ENCODE measurements at places on chromosomes 2 and 18.

GRCh38 chr18:9683418-9684396, 24.4 kb upstream of the RAB31 start:
- DNase-seq, result peak; percentile 78

GRCh38 chr2:2777213-2777612, 446.1 kb upstream of the MYT1L start:
- no peak for DNase-seq

GRCh38 chr2:72271766-72272641, 124.3 kb upstream of the CYP26B1 start:
- no peak for DNase-seq

GRCh38 chr2:236293241-236293810, 29.1 kb upstream of the ASB18 start:
- no peak for DNase-seq

DNA sequence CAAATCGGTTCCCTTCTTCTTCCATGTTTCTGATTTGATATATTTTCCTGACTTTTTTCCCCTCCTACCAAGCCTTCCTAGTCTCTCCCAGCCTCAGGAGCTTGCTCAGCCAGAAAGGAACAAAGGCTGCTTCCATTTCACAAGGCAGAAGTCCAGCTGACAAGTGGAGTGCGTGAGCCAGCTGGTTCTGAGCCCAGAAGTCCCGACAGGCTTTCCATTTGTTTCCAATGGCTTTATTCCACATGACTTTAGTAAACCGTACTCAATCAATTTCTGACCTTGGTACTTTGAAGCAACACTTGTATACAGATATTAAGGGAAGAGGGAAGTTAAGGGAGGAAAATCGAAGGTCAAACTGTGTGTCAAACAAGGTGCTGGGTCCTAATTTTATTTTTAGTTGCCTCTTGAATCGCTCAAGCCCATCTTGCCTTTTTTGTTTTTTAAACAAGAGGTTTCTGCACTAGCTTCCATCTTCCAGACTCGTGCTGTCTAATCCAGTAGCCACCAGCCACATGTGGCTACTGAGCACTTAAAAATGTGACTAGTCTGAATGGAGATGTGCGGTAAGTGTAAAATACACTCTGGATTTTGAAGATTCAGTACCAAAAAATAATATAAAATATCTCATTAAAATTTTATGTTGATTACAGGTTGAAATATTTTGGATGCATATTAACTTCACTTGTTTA, 36.2 kb downstream of the WIPF1 start:
- no peak for DNase-seq

- no peak for DNase-seq
These were observed 75.6 kb downstream of the TPO start for GRCh38 chr2:1488851-1489250.

DNA sequence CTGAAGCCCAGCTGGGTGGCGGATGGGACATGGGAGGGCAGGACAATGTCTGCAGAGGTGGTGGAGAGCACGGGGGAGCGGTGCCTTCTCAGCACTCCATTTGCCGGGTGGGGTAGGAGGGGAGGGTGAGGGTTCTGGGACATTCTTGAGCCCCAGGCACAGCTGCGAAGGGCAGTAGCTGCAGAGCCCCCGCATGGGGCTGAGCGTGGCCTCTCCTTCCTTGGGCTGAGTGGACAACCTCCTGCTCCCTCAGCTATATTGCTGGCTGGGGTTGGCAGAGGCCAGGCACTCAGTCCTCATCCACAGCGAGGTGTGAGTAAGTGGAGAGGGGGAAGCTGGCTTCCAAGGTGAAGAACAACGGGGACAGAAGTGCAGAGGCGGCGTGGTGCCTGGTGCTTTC, 50.1 kb downstream of the RHOB start:
- DNase-seq, result no peak

DNA sequence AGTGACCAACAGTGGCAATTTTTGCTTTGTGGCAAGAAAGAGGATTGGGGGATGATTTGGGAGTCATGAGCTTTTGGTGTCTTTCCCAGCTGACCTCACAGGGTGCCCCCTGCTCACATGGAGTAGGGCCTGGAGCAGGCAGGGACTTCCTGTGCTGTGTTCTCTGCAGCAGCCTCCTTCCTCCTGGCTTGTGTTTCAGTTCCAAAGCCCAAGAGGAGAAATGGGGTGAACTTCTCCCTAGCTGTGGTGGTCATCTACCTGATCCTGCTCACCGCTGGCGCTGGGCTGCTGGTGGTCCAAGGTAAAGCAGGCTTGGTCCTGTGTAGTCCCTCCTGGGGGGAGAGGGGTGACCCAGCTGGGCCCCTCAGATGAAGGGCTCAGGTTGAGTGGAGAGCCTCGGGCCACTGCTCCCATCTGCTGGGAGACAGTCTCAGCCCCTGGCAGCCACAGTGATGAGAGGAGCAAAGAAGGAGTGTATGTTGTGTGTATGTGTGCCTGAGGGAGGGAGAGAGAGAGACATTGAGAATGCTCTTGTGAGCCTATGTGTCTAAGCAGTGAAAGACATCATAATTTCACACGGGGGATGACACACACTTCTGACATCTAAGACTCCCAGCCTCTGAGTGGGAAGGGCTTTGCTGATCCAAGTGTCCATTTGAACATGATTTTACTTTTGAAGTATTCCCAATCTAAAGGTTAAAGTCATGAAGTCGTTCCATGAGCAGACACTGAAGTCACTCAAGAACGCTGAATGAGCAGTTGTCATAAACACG, 27.2 kb downstream of the MARCO start:
- peak; percentile 78 for DNase-seq

- no peak for DNase-seq
These were observed 18.1 kb upstream of the RASGRP3 start for GRCh38 chr2:33458248-33458819.

DNA sequence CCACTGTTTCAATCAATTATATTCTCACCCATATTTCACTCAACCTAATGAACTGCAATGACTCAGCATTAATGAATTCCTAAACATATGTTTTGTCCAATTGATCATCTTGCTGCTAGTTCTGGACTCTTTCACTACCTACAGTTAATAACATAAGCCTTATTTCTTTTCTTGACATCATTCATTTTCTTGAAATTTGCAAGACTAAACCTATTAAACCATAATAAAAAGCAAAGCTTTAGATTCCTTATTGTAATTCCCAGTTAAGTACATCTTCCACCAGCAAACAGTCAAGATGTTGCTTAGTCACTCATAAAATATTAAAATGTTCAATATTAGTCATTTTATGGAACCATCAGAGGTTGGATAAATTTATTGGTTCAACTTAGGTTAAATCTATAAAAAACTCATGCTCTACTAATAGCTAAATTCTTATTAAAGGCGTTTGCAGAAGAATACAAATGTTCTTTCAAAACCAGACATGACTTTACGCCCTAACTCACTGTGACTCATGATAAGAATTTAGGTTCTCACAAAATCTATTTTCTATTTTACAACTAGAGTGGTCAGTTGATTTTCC, 599.4 kb downstream of the RNF144A start:
- DNase-seq, result no peak

- no peak for DNase-seq
These were observed 98.9 kb downstream of the MYT1L start for GRCh38 chr2:2232167-2232566.

DNA sequence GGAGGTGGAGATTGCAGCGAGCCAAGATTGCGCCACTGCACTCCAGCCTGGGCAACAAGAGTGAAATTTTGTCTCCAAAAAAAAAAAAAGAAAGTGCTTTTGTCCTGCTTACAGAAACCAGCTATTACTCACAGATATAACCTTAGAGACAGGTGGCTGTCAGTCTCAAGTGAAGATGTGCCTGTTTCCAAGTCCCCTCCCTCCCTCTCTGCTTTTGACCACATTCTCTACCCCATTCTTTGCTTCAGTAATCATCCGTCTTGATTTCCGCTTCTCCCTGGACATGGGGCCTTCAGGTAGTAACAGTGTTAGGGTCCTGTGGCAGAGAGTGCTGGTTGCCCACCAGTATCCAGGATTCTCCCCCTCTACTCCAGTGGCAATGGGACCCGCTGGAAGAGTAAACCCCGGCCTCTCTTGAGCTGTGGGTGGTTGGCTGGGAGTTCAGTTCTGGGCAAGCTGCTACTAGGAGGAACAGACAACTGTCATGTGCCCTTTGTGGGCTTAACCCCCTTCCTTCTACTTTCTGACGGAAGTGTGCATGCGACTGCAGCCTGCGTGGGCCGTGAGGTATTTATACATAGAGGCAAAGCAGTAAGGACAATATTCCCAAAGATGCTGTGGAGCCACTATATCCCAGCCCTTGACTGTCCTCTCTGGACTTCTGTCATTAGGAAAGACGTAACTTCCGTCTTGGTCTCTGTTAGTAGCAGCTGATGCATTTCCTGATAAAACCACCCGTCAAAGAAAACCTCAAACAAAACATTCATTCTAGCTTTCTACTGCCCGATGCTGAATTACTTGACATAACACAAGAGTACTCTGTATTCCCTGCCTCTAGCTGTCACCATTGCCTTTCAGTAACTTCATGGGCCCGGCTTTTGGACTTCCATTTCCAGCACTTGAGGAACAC, 17.8 kb downstream of the PDCL3 start:
- DNase-seq, result peak; percentile 57

DNA sequence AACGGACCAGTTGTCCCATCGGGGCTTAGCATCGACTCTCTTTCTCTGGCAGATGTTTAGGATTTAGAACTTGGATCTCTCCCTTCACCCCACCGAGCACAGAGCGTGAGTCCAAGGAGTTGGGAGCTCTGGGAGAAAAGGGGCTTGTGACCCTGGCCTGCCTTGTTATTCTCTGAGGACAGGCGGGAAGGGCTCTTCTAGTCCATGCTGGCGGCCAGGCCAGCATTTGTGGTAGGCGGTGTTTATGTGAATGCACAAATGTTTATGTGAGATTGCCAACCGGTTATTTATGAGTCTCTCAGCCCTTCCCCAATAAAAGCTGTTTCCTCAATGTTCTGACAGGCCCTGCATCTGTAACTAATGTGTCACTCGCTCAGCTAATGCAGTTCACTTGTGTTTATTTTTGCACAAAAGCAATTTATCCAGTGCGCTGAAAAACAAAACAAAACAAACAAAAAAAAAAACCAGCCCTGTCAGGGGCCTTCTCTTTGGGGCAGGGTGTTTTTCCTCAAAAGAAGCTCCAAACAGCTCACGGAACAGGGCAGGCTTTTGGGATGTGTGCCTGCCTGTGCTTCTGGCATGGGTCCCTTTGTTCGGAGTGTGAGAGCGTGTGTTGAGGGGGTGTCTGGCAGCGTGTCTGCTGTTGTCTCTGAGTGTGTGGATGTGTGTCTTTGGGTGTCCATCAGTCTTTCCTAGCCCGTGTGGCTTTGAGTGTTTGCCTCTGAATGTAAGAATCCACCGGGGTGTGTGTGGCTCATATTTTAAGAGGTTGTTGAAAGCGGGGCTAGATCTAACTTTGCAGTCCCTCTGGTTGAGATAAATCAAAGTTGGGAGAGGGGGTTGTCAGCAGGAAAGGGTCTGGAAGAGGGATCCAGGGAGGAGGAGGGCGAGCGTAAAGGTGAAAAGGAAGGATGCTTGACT, 52.8 kb upstream of the HAAO start:
- no peak for DNase-seq

- DNase-seq, result peak; percentile 94
These were observed 45.8 kb upstream of the RBM44 start for GRCh38 chr2:237752761-237753165.

DNA sequence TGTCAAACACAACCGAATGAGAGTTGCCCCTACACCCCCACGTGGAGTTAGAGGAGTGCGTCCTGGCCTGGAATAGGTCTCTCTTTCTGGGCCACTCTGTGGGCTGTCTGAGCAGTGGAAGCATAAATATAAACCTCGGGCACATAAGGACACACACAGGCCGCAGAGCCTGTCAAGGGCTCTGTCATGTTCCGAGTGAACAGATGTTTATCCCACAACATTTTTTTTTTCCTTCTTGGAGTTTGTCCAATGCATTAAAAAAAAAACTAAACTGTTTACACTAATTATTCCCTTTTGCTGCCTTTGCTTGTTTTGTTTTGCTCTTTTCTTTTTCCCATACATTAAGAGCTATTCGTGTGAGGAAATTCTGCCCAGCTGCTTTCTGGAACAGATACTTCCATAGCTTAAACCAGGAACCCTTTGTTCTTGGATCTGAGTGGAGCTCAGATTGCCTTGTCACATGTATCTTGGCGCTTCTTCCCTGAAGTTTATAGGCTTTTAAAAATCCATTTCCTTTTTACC, 228.3 kb upstream of the FOSL2 start:
- no peak for DNase-seq

DNA sequence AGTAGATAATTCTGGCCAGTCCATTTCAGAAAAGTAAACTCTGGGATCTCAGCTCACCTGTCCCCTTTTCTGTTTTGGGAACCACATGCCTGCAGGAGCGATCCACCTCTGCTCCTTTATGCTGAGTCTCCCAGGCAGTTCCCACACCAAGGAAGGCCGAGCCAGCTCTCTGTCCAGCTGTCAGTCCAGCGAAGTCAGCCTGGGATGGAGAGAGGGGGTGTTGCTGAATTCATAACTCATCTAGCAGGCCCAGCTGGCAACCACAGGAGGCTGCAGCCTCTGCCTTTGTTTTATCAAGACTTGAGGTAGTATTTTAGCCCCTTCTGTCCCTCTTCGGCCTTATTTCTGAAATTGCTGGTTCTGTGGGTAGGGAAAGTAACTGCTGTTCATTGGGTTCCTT, 209.9 kb downstream of the ARL4C start:
- no peak for DNase-seq

DNA sequence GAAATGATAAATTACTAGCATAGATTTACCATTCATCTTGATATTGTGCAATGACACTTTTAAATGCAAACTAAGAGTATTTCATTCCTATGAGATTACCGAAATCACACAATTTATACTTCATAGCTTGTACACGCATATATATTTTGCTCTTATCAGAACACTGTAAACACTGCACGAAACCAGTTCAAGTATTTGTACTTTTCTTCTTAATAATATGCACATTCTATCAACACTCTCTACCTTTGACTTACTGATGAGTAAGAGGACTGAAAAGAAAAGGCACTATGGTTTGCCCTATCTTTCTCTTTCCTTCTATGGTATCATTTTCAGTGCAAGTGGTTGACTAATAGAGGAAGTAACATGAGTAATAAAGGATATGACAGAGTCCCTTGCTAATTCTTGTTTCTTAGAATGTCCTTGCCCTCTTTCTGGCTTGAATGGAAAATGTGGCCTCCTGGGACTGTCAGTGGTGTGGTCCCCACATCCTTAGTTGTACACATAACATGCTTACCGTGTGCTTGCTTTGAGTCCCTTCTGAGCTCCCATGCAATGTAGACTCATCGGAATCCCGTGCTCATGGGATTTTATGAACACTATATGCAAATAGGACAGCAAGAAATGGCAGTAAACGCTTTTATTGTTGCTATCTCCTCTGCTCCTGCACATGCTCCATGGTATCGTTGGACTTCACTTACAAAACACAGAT, 363.5 kb upstream of the TNP1 start:
- DNase-seq, result peak; percentile 91

All from inflammatory macrophage treated with lipopolysaccharide for 4 hours (primary cell).